Effector CD4-positive, alpha-beta T cell (primary cell): ENCODE measurements at places on chromosomes 3 and 15.
A peak's percentile ranks its signal among the peaks of the same experiment; 100 is the strongest.

DNA sequence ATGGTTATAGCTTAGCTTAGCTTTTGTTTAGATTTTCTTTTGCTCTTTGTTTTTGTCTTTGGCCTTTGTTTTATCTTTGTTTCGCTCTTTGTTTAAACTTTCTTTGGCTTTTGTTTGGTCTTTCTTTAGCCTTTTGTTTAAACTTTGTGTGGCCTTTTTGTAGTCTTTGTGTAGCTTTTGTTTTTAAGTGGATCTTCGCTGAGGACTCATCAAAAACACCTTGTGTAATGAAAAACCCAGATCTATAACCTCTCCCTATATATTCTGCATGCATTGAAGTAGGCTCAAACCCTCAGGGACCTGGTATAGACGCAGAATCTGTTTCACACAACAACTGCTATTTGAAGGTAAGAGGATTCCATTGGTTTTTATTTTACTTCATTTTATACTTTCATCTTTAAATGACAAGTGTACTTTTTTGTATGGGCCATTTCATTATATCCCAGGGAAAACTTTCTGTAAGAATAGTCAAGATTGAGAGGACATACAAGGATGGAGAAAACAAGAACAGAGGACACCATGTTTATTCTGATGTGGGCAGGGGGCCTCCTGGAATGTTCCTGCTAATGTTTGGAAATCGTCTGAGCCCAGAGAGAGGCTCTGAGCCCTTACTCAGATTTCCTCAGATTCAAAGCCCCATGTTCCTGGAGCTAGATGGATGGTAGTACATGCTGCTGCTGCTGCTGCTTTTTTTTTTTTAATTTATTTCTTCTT is at the start of gene MOBP:
Gene MOBP, plus strand, starts transcription at position 287 of the 714 bp plus-strand sequence. CDS start 34,390 bp downstream, outside the sequence.
- DNase-seq: no peak

- DNase-seq: no peak
Observed at GRCh38 chr3:125191256-125191655, 21.3 kb downstream of the SLC12A8 start.

GRCh38 chr15:90231028-90232017 is 2.4 kb downstream of the CIB1 start:
- DNase-seq: peak; percentile 78

DNA sequence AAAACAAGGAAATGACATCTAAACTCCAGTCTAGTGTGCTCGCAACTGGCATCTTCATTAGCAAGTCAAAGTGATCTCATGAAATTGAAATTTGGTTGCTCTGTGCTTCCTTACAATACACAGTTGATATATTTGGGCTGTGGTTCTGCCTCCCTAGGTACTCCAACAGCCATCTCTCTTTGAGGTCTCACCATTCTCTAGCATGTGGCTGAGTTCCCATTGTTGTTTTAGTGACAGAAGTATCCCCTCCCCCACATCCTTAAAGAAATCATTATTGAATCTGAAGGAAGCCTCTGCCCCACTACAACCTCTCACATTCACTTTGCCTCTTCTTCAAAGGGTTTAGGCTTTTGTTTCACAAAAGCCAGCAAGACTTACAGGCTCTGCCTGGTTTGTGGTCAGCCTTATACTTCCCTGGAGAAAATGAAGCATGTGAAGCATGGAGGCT is 516.5 kb downstream of the NLGN1 start:
- no peak for DNase-seq

DNA sequence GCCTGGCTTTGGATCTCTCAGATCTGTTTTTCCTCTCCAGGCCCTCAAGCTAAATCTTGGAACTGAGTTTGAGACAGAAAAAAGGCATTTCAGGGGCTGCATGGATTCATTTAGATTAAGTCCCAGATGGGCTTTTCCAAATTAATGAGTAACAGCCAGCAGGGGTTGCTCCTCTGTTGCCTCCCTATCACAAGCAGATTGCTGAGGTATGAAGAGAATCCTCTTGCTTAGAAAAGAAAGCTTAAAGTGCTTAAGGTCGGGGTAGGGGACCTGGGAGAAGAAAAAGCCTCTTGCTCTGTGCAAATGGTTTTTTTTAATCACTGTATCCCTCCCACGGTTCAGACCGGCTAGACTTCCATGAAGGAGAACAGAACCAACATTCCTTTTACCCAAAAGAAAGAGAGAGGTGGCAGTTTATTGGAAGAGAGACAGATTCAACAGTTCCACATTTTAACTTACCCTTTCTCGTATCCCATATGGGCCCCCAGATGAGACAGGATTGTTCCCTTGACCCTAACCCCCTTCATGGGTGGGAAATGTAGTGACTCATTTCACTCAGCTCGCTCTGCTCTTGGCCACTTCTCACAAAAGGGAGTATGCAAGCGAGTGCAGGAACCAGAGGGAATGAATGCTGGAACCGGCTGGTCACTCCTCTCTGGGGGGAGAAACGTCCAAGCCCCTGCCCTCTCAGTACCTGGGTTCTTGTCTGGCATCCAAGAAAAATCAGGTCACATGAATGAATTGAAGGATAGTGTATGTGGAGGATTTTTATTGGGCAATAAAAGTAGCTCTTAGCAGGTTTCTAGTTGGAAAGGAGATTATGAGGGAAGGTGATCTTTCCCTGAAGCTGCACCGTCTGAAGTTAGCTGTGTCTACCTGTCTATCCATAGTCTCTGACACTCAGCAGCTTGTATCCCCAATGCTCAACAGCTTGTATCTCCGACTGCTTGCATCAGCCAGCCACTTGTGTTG is 745.2 kb downstream of the SI start:
- no peak for DNase-seq

DNA sequence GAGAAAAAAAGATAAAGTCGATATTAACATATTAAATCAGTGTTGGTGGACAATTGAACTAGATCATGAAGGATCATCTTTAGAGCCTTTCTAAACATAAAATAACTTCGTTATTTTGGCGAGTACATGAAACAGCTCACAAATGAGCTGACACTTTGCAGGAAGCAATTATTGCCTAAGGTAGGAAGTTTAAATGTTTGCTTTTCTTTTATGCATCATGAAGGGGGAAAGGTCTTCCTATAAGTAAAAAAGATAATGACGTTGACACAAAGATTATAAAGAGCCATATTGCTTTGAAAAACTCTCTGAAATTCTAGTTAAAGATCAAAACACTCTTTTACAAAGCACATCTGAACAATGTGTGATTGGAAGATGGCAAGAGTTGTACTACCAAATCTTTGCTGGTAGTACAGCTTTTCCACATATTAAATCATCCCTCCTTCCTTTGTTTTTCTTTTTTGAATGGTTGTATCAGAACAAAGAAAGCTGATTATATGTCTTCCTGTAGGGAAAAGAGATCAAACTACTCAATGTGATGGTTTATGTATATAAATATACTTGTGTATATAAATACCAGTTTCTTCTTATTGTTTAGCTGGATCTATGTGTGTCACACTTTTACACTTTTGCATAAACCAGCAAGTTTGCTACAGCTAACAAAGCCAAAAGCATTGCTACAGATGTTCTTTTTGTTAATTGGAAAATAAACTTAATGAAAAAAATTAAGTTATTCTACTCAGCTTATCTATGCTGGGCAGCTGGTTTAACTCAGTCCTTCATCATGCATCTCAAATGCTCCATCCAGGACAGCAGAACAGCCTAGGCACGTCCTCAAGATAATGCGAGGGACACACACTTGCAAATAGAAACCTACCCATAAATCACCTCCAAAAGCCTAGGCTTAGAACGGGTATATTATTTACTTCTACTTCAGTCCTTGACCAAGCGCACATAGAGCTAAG is 850.8 kb upstream of the ROBO1 start:
- no peak for DNase-seq

GRCh38 chr15:68313501-68314410 is 36.2 kb downstream of the FEM1B start:
- no peak for DNase-seq
